AML-193 (cell line): ENCODE measurements at places on chromosomes 11 and 22.

DNA sequence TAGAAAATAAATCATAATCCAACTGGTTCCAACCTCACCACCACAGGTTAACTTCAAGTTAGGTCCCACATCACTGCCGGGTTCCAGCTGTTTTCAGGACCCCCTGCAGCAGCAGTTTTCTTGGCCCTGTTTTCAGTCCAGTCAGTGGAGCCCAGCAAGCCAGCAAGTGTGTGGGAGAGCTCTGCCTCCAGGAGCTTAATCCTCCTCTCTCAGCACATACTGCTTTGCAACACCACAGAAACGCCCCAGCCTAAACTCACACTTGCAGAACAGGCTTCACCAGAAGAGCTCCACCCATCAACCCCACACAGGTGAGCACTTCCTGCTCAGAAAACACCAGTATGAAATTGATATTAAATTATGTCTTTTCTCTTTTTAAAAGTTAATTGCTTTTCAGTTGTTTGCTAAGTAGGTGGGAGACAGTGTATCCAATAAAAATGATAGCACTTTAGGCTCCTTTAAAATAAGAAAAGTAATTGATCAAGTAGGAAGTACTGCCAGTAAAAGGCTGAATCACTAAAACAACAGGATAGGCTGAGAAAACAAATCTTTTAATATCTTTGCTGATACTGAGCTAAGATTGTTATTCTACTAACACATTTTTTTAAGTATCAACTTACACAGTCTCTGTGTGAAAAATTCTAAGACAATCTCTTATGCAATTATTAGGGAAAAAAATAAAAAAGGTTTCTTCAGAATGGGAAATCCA, 81.5 kb upstream of the TP53AIP1 start:
- no peak for DNase-seq

DNA sequence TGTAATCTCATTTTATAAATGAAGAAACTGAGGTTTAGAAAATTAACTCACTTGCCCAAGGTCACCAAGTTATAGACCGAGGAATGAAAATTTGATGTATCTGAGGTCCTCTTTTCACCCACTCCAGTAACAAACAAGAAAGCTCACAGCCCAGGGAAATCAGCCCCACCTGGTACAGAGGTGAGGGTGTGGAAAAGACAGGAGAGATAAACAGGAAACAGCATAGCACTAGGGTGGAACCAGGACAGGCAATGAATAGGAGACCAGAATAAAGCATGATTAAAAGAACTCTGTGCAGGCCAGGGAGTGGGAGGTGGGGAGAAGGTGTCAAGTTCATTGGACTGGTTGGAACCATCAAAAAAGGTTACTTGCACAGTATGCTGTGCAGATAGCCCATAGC, 46.2 kb upstream of the SMCO4 start:
- no peak for DNase-seq

DNA sequence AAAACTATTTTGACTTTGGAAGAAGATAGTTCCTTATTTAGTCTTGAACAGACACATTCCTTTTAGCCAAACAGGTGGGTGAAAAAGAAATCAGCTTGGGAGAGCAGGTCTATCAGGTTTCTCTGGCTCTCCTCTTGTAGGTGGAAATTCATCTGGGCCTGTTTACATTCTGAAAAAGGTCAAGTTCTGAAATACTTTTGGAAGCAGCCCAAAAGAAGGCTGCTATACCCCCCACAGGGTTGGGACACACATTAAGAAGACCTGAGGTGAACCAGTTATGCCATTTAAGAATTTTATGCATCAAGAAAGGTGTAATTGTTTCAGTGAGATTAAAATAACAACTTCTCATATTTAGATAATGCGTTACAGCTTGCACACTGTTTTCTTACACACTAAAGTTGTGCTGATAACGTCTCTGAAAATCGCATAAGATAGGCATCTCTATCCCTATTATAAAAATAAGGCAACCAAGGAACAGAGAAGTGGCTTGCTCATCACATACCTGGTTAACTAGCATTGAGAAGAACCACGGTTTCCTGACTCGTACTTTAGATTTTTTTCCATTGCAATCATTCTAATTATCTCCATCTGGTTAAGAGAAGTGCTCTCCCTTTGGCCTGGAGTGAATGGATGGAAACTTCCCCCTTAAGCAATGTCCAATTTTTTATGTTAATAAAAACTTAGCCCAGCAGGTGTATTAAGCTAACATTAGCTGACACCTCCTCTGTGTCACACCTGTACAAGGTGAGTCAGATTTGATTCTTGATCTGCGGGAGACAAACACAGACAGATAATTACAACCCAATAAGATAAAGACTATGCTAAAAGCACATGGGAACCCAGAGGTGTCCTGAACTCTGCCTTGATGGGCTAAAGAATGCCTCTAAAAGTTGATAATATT, 60.5 kb upstream of the UCP3 start:
- no peak for DNase-seq

DNA sequence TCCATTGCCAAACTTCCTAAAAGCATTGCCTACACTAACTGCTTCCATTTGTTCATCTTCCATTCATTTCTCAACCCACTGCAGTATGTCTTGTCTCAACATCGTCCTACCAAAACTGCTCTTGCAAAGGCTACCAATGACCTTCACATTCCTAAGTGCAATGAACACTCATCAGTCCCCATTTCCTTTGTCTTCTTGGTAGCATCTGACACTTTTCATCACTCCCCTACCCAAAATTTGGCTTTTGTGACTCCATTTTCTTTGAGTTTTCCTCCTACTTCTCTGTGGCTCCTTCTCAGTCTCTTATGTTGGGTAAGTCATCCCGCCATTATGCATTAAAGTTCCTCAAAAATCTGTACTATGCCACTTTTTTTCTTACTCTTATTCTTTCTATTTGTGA, 135.4 kb downstream of the CCDC81 start:
- no peak for DNase-seq

DNA sequence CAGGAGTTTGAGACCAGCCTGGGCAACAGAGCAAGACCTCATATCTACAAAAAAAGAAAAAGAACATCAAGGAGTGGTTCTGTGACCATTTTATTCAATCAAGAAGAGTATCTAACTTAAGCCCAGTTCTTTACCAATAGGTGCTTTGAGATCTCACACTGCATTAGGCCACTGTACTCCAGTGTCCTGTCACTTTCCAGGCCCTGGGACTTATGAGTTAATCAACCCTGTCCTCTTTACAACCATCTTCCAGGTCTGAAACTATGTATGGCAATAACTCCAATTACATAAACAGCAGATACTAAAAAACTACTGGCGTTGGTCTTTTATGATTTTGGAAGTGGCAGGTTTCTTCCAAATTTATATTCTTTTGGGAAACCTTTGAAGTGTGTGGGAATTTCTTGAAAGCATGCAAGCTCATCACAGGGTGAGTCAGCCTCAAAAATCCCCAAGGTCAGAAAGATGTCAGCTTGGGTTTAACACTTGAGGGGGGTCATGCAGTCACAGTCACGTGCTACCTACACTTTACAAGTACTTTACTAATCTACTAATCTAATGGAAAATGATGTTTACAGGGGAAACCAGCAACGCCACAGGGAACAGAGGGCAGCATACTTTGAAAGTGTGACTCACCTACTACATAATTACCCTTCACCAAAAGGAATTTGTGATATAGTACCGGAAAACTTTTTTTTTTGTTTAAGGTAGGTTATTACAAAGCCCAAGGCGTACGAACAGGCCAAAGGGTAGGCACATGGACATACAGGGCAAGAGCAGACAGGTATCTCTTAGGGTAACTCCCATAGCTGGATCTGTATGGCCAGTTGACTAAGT, 15.6 kb downstream of the PISD start:
- DNase-seq, result no peak
